Activated gamma-delta T cell treated with Interleukin-2 at 50 U/mL for 16 hours (primary cell): ENCODE measurements at places on chromosomes 7 and 10.

DNA sequence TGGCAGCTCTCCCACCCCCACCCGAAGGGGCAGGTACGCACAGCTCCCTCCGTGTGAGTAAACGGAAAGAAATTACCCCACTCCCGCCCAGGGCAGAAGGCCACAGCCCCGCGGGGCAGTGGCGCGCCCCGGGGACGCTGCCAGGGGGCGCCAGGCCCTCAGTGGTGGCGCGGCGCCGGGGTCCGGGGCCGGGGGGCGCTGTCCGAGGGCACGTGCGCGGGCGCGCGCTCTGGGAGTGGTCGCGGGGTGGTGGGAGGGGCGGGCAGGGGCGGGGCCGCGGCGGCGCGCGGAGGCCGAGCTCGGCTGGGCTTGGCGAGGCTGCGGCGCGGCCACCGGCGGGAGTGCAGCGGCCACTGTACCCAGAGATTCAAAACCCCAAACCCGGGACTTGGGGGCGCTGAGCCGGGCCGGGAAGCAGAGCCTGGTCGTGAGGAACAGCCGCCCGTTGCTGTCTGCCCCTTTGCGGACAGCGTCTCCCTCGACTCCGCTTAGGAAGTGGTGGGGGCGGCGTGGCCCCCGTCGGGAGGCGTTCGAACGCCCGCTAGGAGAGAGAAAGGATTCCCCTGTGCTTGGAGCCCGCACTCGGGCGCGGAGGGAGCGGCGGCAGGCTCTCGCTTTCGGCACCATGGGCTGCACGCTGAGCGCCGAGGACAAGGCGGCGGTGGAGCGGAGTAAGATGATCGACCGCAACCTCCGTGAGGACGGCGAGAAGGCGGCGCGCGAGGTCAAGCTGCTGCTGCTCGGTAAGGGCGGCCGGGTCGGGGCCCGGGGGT lies at the start of gene GNAI1:
Gene GNAI1, plus strand, starts transcription at position 296 of the 773 bp plus-strand sequence. Its CDS starts 330 bp downstream, at position 626.
- DNase-seq = peak; percentile 5

- DNase-seq = no peak
Measured at GRCh38 chr10:4663162-4663992, 162.6 kb upstream of the AKR1E2 start.

DNA sequence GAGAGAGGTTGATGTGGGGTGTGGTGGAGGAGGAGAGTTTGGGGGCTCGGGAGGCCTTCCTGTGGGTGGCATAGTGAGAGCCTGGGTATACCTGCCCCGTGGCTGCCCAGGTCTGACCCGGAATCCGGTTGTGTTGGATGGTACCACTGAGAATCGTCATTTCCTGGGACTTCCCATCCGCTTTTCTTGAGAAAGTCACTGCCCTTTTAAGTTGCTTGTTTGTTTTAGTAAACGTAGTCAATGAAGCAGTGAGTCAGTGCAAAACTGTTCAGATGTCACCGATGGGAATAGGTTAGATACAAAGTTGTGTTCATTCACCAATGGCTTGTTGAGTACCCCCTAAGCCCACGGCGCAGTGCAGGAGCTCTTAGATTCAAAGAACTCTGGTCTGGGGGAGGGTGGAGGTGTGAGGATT lies 285.8 kb downstream of the CAMK1D start:
- no peak for DNase-seq

DNA sequence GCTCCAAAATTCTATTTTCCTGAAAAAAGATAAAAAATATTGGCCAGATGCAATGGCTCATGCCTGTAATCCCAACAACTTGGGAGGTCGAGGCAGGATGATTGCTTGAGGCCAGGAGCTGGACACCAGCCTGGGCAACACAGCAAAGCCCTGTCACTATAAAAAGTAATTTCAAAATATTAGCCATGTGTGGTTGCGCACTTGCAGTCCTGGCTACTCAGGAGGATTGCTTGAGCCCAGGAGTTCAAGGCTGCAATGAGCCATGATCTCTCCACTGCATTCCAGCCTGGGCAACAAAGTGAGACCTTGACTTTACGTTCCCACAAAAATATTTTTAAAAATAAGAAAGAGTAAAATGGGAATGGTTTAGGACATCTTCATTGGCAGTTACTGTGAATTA lies 104.1 kb upstream of the AFAP1L2 start:
- no peak for DNase-seq

DNA sequence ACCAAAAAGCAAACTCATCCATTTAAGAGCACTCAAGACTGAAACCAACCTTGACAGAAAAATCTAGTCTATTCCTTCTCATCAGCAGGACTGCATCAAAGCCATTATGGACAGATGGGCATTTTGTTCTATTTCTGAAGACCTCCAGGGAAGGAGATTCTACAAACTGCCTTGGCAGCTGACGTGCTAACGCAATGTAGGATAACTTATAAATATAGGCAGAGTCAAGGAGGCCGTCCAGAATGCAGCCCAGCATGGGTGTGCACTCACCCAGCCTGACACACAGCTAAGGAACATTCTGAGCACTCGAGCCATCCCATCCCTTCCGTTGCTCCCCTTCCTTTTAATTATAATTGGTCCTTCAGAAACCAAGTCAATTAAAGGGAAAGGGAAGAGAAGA lies 25.3 kb upstream of the NEBL start:
- no peak for DNase-seq

DNA sequence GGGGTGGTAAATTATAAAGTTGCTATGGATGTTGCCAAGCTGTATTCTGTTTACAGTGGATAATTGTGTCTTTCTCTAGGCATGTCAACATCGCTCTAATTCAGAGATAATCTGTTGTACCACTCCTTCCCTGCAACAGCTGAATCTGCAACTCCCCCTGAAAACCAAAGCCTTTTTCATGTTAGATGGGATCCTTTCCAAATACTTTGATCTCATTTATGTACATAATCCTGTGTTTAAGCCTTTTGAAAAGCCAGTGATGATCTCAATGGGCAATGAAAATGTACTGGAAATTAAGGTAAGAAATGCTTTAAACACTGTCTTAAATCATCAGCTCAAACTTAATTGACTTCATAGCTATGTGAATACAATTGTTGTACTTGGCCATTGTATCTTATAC lies 91.0 kb downstream of the MET start:
- DNase-seq = no peak

- no peak for DNase-seq
Measured at GRCh38 chr7:17564678-17565212, 266.3 kb downstream of the AHR start.

DNA sequence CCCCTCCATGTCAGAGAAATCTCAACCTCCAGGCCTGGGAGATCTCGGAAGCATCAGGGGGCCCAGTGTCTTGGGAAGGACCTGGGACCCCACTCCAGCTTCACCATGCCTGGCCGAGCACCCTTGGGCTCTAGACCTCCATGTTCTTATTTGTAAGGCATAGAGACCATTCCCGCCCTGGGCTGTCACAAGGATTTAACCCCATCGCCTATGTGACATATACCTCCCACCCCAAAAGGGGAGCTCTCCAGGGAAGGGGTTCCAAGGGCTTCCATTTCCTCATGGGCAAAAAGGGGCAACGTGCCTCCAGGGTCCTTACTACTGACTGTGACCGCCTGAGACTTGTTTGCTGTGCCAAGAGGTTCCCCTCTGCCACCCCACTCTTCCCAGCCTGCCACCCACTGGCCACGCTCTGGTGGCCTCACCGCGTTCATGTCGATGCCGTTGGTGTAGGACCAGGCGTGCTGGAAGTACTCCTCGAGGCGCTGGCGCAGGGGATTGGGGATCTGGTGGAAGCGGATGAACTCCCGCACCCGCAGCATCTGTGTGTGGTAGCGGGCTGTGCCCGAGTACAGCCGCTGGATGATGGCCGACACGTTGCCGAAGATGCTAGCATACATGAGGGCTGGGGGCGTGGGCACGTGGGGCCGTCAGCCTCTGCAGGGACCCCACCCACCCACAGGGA lies 27.5 kb downstream of the KCNH2 start:
- DNase-seq = no peak

- no peak for DNase-seq
Measured at GRCh38 chr7:2011266-2012043, 221.3 kb downstream of the MAD1L1 start.

- no peak for DNase-seq
Measured at GRCh38 chr10:62636825-62637248, 167.7 kb upstream of the ADO start.

DNA sequence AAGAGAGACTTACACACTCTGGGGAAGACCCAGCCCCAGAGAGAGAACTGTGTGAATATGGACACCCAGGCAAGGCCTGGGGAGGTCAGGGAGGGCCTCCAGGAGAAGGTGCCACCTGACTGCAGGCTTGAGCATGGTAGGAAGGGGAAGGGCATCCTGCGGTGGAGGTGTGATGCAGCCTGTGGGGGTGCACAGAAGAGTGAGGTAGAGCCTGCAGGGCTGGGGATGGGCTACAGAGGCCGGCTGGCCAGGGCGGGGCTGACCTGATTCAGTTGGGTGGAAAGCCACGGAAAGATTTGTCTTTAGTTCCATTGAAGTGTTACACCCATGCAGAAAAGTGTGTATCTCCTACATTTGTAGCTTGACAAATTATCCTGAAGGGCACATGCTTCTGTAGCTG lies 47.6 kb downstream of the ZMIZ1 start:
- peak; percentile 21 for DNase-seq

DNA sequence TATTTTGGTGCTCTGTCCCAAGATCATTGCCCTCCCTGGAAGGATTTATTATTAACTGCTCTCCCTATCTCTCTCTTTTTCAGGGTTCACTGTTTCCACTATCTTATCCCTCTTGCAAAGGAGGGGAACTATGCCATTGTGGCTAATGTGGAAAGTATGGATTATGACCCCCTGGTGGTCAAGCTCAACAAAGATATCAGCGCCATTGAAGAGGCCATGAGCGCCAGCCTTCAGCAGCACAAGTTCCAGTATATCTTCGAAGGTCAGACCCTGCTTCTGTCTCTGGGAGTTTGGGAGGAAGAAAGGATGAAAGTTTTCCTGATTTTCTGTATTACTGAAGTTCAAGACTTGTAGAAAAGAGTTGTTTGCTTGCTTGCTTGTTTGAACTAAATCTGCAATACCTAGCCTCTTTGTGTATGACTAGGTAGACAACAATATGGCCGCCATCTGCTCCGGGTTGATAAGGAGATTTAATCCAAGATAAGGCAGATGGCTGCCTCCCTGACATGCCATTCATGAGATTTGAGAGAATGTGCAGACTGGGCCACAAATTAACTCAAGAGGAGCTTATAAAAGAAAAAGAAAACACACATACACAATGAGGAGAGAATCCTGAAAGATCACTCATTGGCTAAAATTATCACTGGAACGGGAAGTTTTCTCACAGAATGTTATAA lies 122.2 kb upstream of the LRGUK start:
- no peak for DNase-seq

- no peak for DNase-seq
Measured at GRCh38 chr10:30080161-30080560, 20.8 kb upstream of the JCAD start.
